ENCODE measurements at places on chromosomes 7 and 10. TPM values are rescaled to one million over a fixed set of nuclear protein-coding genes. Genes with fewer than 3 reads are reported as not detected.

LAMB1 gene
- 131 TPM for total RNA-seq

- peaks cover 18% of the 10 kb centered on the region for H3K4me1 ChIP-seq
- no peak overlapping the region for H3K27ac ChIP-seq
- H3K36me3 ChIP-seq = no peaks in the 10 kb centered on the region
- peak overlapping the region; percentile 87 for H3K4me3 ChIP-seq
- no peak for DNase-seq
- peaks cover 26% of the 10 kb centered on the region for H3K27me3 ChIP-seq
Observed at GRCh38 chr10:48305905-48306264, 592 bp upstream of the MAPK8 start.

DNA sequence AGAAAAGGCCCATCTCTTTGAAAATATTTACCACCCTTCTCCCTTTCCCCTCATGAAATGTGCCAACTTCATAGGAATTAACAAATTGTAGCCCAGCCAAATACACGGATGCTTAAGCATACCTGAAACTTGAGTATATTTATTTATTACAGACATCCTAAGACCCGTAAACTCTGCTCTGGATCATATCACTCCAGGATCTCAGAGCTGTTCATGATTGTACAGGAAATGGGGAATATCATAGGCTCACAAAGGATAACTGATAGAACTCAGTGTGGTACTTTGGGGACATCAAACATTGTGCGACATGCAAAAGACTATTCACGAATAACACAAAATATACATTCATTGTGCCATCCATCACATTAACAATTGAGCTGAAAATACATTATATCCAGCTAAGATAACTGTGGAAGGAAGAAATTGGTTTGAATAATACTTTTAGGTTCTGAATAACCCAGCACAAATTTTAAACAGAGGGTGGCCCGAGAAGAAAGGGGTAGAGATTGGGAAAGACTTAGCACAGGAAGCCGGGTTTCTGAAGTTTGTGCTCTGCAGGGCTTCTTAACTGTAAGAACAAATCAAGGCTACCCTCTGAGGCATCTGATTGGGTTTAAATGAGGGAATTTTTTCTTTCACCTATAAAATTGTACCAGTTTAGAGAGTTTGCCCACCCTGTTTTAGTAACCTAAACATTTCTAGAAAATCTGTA is 2.5 kb downstream of the HOXA1 start:
- no peak for DNase-seq
- peaks cover 13% of the 10 kb centered on the region for H3K36me3 ChIP-seq
- peak overlapping the region; percentile 99 for H3K4me3 ChIP-seq
- peaks cover 92% of the 10 kb centered on the region for H3K27me3 ChIP-seq
- no peak overlapping the region for H3K27ac ChIP-seq

DNA sequence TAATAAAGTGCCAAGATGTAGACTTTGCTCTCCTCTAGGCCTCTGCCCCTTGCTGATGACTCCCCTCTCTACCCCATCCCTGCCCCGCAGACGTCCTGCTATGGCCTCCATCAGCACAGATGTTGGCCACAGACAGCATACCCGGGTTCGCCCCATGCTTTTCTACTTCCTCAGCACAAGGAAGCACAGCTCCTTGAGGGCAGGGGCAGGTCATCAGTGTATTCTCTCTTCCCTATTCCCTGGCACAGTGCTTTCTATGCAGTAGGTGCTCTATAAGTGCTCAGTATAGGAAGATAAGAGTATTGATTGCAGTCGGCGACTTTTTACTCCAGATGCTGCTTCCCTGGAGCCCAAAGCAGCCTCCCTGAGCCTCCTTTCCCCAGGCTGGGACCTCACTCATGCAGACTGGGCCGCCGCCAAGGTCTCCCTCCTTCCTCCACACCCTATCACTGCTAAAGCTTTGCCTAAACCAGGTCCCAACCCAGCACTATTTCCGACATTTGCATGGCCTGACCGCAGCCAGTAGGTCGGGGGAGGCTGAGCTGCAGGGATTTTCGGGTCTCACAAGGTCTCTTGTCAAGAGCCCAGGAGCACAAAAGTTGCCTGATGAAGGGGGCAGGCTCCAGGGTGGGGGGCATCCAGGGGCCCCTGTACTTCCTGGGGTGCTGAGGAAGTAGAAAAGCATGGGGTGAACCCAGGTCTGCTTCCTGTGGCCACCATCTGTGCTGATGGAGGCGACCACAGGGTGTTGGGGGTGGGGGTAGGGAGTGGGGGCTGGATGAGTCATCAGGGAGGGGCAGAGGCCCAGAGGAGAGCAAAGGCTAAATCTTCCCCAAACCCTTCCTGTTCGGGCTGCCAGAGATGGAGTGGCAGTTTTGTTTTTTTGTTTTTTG is 8.0 kb downstream of the CALHM3 start:
- H3K27me3 ChIP-seq = peaks cover 6% of the 10 kb centered on the region
- no peak overlapping the region for H3K27ac ChIP-seq
- H3K4me1 ChIP-seq = no peaks in the 10 kb centered on the region
- no peak overlapping the region for H3K4me3 ChIP-seq
- no peak for DNase-seq

LDB3 gene
- 1.0 TPM for total RNA-seq
